Astrocyte (in vitro differentiated cells and primary cell): ENCODE measurements at places on chromosomes 16 and 17. TPM values are rescaled to one million over a fixed set of nuclear protein-coding genes. Genes with fewer than 3 reads are reported as not detected.

DNA sequence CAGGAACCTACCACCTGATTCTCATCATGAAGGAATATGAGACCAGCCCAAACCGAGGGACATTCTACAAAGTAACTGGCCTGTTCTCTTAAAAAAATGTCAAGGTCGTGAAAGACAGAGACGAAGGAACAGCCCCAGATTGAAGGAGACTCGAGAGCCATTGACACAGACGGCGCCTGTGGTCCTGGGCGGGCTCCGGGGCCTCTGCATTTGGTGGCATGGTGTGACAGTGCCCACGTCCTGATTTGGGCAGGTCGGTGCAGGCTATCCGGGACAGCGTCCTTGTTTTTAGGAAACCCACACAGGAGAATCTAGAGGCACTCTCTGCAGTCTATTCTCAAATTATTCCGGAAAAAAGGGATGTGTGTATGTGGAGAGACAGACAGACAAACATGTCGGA, 64.1 kb downstream of the ADCY9 start:
- H3K4me3 ChIP-seq: no peak overlapping the region
- no peaks in the 10 kb centered on the region for H3K36me3 ChIP-seq
- no peak overlapping the region for H3K27ac ChIP-seq
- DNase-seq: no peak
- peaks cover 10% of the 10 kb centered on the region for H3K4me1 ChIP-seq

GRCh38 chr16:89320782-89321501, 103.4 kb downstream of the ZNF778 start:
- peak; percentile 69 for DNase-seq
- H3K4me3 ChIP-seq: peak overlapping the region; percentile 37
- H3K27ac ChIP-seq: peak overlapping the region; percentile 94

GRCh38 chr17:4453812-4454591, 20.3 kb downstream of the SPNS3 start:
- no peaks in the 10 kb centered on the region for H3K36me3 ChIP-seq
- DNase-seq: no peak
- H3K27me3 ChIP-seq: peaks cover 3% of the 10 kb centered on the region
- H3K4me1 ChIP-seq: no peaks in the 10 kb centered on the region
- no peak overlapping the region for H3K27ac ChIP-seq
- H3K4me3 ChIP-seq: no peak overlapping the region

Gene DNASE1L2
- 1.2 and 1.3 TPM in 2 replicates for total RNA-seq

- no peak overlapping the region for H3K27ac ChIP-seq
- H3K27me3 ChIP-seq: no peaks in the 10 kb centered on the region
- DNase-seq: no peak
- H3K4me3 ChIP-seq: no peak overlapping the region
- peaks cover 5% of the 10 kb centered on the region for H3K36me3 ChIP-seq
Measured at GRCh38 chr17:63291258-63291657, 154.8 kb downstream of the CYB561 start.

GRCh38 chr17:66351033-66351432, 48.6 kb downstream of the PRKCA start:
- H3K27me3 ChIP-seq: no peaks in the 10 kb centered on the region
- no peak for DNase-seq
- H3K36me3 ChIP-seq: no peaks in the 10 kb centered on the region
- peaks cover 40% of the 10 kb centered on the region for H3K4me1 ChIP-seq

DNA sequence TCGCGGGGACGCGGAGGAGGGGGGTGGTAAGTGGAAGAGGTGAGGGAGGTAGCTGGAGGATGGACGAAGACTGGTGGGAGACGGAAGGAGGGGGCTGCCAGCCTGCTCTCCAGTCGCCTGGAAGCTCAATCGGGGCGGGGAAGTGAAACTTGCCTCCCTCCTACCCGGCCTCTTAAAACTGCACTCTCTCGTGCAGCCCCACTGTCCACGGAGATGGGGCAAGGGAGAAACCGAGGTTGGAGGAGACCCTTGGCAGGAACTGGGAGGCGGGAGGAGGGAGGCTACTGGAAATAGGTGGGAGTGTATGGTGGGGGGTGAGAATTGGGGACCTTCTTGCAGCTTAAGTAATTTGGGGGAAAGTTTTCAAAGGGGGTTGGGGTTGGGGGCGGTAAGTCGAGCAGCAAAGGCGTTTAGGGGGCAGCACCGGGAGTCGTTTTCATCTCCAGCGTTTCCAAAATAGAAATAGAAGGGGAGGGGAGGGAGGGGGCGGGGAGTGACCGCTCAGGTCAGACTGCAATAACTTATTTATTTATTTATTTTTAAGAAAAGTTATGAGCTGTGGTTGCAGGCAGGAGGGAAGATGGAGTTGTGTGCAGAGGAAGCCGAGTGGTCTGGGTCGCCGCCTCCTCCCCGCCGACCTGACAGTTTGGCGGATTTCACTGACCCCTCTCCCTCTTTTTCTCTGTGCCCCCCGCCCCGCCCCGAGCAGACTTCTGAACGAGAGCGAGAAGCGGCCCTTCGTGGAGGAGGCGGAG, 1.4 kb downstream of the SOX9 start:
- H3K27ac ChIP-seq: peak overlapping the region; percentile 88
- H3K4me3 ChIP-seq: peak overlapping the region; percentile 94
- peaks cover 6% of the 10 kb centered on the region for H3K36me3 ChIP-seq
- peaks cover 66% of the 10 kb centered on the region for H3K4me1 ChIP-seq
- peak; percentile 54 for DNase-seq

DNA sequence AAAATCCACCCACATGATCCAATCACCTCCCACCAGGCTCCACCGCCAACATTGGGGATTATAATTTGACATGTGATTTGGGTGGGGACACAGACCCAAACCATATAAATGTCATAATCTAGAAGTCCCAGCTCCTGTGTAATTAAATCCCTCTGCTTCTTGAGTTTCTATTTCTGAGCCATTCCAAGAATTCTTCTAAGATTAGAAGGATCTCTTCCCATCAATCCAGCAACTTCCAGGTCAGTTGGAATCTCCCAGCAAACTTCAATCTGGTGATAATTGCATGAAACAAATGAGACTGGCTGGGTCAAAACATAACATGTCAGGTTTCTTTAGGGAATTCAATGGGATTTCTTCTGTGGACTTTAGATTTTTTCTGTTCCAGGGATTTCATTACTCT, 127.8 kb upstream of the CDH5 start:
- H3K36me3 ChIP-seq: no peaks in the 10 kb centered on the region
- no peaks in the 10 kb centered on the region for H3K4me1 ChIP-seq
- H3K4me3 ChIP-seq: no peak overlapping the region
- H3K27ac ChIP-seq: no peak overlapping the region
- peaks cover 9% of the 10 kb centered on the region for H3K27me3 ChIP-seq
- DNase-seq: peak; percentile 39

GRCh38 chr17:10370016-10370608, 2.7 kb downstream of the MYH13 start:
- no peak overlapping the region for H3K4me3 ChIP-seq
- no peak overlapping the region for H3K27ac ChIP-seq
- H3K27me3 ChIP-seq: no peaks in the 10 kb centered on the region
- H3K4me1 ChIP-seq: no peaks in the 10 kb centered on the region
- no peak for DNase-seq

Gene GPR139
- not detected in 2 replicates for total RNA-seq

DNA sequence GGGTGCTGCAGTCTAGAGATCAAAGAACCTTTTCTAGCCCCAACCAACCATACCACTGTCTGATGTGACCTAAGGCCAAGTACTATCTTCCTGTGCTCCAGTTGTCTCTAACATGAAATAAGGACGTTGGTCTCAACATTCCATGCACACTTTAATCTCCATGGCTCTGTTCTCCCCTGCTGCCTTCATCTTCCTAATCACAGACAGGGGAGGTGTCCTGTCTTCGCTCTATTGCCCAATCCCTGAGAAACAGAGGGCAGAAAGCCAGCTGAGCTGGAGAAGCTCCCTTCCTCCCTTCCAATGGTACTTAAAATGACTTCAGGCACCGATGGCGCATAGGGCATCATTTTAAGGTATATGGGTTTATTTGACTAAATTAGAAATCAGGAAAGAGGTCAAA, 148.9 kb upstream of the GNAO1 start:
- no peaks in the 10 kb centered on the region for H3K27me3 ChIP-seq
- H3K4me1 ChIP-seq: no peaks in the 10 kb centered on the region
- DNase-seq: no peak
- H3K4me3 ChIP-seq: no peak overlapping the region

- DNase-seq: peak; percentile 65
- H3K4me3 ChIP-seq: no peak overlapping the region
- H3K27me3 ChIP-seq: no peaks in the 10 kb centered on the region
Measured at GRCh38 chr16:68287276-68288251, 23.2 kb downstream of the SLC7A6OS start.
